CD14-positive monocyte (primary cell): ENCODE measurements at places on chromosomes 5 and 9. TPM values are rescaled to one million over a fixed set of nuclear protein-coding genes. Genes with fewer than 3 reads are reported as not detected.

NUTM2G gene
- not detected for polyA plus RNA-seq

SERF1A gene
- 1.6 TPM for polyA plus RNA-seq

ANKS6 gene
- polyA plus RNA-seq: 0.20 TPM

COL23A1 gene
- polyA plus RNA-seq: not detected

DNA sequence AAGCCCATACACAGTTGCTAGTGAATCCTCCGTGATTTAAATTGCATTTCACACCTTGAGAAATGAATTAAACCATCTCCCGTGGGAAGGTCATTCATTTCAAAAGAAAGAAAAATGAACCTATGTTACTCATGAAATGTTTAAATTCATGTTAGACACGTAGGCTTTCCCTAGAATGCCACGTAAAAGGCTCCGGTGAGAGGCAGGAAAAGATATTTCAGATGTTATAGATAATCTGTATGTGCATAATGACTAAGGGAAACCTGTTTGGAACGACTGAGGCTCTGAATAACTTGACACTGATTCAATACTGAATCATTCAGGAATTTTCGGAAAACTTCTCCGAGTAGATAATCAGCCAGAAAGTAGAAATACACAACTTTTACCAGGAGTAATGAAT, 134.3 kb upstream of the ICE1 start:
- DNase-seq: no peak

GRCh38 chr9:22446589-22446949, at the start of gene DMRTA1:
Gene DMRTA1 (plus strand): TSS chr9:22446824. CDS start chr9:22447066, 242 bp downstream.
- no peak for DNase-seq

DNA sequence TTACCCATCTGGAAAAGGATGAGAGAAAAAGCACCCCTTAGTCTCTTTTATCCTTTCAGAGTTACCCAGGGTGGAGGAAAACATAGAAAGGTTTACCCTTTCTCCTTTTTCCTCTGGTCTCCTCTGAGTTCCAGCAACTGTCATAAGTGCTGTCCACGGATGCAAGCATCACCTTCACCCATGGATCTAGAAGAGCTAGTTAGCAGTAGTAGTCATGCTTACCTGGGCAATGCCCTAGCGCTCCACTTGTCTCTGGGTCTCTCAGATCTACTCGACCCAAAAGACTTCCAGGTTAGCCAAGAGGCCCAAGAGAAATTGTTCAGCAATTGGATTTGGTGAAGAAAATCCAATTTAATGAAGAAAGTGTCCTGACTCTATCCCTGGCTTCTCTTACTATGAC, 656.2 kb upstream of the PTPRD start:
- DNase-seq: no peak

DNA sequence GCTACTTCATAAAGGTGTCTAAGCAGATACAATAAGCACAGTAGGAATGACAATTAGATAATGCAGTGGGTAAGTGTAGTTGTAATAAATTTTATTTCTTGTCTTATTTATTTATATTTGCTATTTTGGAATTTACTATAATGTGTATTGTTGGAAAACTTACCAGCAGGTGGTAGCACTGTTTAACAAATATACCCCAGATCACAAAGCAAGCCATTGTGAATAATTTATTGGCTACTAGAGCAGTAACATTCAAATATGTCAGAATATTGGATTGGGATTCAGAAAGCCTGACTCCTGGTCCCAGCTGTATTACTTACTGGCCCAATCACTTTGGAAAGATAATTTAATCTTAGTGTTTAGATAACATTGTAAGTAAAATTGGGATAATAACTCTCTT, 78.0 kb downstream of the ISOC1 start:
- DNase-seq: no peak

- no peak for DNase-seq
Measured at GRCh38 chr9:20564650-20565049, 57.6 kb downstream of the MLLT3 start.

DNA sequence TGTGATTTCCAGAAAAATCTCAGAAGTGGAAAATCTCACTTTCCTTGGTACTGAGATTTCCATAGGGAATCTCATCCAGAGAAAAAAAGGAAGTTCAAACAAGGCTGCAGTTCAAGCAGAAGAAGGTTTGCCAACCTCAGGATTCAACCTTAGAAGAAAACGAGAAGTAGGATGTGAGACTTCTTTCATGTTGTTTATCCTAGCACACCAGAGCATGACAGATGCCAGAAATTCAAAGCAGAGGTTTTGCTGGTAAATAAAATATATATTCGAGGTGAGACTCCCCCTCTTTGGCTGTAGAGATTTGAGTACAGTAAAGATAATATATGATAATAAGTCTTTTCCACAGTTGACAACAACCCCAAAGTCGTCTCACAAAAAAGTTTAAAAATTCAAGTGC, 116.9 kb upstream of the SMC2 start:
- DNase-seq: no peak

GRCh38 chr9:35763181-35763580, 9.1 kb upstream of the MSMP start:
- DNase-seq: no peak

GRCh38 chr9:37972351-37972848, 68.5 kb upstream of the SLC25A51 start:
- DNase-seq: no peak

DNA sequence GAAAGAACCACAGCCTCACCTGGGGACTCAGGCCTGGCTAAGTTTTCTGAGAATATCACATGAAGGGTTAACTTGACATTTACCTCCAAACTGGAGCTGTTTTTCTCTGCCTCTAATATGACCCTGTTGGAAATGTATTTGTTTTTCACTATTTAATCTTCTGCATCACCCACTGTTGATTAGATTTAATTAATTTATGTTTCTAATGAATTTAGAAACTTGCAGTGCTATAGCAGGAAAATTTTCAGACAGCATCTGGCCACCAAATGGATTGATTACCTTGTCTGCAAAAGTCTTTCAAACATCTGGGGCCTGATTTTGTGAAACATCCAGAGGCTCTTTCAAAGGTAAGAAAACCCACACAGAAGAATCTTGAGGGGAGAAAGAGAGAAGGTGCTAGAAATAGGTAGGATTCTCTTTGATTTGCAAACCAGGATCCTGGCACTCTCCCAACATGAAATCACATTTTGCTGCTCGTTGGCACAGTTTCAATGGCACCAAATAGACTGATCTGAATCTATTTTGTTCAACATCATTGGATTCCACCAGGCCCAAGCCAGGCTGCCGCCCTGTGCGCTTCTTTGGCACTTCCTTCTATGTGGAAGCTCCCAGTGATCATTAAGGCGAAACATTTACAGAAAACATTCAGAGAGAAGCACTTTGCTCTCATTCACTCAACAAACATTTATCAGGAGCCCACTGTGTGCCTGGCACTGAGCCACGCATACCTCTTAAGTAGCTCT, 157.3 kb downstream of the PPP2R2B start:
- no peak for DNase-seq

GRCh38 chr5:94281236-94281801, 337.1 kb downstream of the KIAA0825 start:
- no peak for DNase-seq

DNA sequence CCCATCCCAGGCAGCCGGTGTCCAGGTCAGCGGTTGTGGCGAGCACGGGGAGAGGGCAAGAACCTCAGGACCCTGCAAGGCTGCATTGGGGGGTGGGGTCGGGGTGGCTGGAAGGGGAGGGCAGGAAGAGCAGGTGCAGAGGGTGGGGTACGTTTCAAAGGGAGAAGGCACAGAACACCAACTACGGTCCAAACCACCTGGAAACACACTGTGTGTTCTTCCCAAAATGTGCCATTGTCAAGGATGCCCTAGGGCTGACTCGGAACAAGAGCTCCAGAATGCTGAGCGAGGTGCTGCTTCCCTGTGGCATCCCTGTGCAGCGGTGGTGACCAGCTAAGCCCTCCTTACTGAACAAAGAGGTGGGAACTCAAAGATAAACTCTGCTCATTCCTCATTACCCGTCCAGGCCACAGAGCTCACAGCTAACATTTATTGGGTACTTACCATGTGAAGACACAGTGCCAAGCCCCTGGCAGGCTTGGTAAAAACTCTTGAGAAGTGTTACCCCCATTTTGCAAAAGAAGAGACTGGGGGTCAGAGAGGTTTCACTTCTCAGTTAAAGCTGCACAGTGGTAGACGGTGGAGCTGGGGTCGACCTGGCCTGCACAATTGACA, 153.8 kb downstream of the COL23A1 start:
- no peak for DNase-seq

DNA sequence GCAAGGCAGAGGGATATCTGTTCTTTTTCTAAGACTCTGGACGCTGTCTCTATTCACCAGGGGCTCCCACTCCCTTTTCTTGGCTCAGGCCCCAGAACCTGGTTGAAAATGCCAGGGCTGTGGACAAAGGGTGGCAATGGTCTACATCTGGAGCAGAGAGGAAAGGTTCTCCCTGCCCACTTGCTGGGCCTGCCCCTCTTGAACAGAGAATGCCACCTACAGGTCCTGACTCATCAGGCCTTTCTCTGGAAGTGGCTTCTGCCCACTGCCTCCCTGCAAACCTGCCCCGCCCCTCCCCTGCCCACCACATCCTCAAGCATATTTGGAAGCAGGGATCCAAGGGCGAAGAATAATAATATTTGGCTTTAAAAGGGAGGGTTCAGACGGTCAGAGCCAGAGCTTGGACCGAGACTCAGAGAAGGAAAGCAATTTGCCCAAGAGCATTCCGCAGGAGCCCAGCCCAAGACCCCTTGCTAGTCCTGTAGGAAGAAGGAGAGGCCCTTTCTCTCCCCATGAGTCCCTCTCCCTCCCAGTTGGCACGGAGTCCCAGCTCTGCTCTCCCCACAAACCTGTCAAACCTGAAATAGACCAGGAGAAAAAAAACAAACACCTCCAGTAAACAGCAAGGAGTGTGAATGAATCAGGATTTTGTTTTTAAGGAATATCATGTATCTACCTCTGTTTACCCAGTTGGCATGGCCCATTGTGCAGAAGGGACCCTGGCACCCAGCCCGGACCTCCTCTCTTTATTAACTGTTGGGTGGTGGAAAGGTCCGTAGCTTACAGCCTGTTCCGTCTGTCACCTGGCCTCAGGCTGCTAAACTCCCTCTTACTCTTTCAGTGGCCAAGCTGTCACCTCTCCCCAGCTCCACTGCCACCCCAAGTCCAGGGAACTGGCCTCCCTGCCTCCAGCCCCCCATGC, 37.7 kb upstream of the STXBP1 start:
- peak; percentile 77 for DNase-seq

GRCh38 chr5:143594902-143595818, 191.7 kb upstream of the NR3C1 start:
- no peak for DNase-seq

DNA sequence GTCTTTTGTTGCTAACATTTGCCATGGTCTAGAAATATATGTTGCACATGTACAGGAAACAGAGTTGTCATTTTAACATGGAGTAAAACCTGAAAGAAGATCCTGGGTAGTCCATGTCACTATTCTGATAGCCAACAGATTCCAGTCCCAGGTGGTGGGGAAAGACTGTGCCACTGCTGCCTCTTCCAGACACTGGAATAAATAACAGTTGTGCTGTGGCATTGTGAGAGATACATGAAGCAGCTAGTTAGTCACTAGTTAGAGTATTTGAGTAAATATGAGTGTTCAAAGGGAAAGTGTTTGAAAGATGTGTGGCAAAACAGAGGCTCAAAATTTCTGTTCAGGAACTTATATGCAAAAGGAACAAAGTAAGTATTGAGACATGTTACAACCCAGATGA, 1408.3 kb downstream of the EFNA5 start:
- no peak for DNase-seq

GRCh38 chr5:55438998-55439397, 95.8 kb downstream of the PLPP1 start:
- DNase-seq: no peak

- DNase-seq: no peak
Measured at GRCh38 chr5:37776826-37777225, 63.0 kb downstream of the GDNF start.

DNA sequence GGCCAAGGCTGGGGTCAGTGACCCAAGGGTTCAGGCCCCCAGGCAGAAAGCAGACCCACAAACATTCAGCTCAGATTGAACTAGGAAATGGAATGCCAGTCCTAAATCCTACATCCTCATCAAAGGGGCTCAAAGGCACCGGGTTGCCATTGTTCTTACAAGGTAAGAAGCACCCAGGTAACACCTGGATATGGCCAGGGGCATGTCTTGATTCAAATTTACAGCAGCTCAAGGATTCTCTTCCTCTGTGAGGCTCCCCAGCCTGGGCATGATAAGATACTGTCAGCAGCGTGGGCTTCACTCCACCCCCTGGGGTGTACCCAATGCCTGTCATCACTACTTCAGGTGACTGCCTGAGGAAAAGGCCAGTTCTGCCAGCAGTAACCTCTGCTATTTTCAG, 92.1 kb upstream of the FSTL4 start:
- no peak for DNase-seq

DNA sequence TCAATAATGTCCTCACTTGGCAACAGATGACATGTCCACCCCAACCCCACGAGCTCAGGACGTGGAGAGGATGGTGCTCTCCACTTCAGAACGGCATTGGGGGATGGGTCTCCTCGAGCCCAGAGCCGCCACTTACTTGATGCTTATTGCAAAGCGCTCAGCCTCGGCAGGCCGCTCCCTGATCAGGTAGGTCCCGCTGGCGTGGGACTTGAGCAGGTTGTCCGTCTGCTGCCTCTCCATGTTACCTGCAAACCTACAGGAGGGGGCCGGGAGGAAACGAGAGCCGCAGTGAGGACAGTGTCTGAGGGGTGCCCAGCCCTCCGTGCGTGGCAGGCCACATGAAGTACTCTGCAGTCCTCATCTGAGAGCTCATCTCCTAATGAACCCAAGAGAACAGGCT, 36.6 kb upstream of the SARDH start:
- no peak for DNase-seq

- DNase-seq: no peak
Measured at GRCh38 chr5:72647806-72648205, 140.6 kb upstream of the ZNF366 start.

DNA sequence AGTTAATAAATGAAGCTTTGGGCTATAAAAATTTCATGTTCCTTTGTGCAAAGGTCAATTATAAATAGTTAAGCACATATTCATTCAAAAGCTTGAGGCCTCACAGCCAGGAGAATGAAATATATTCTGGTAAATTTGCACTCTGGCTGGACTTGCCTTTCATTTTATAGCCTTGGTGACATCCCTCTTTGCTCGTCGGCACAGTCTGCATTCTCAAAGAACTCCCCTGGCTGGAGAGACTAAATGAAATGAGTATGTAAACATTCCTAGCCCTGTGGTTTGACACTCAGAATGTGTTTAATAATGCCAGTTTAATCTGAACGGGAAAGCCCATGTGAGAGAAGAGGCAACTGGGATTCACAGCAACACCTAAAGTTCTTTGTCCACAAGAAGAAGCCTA, 285.6 kb downstream of the BRINP1 start:
- no peak for DNase-seq

DNA sequence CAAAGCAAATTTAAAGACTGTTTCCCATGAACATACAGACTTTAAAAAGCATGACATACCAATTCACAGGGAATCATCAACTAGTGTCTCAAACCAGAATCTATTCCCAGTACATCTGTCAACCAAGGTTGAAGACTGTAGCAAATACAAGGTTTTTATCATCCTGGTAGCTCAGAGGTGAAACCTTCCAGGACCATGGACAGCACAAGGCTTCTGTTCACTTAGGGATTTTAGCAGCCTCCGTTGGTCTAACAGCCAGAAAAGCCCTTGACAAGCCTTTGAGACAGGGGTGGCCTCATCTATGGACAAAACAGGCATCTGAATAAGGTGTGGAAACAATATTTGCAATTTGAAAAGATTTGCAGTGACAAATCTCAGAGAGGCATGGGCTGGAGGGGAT, 119.0 kb downstream of the TRIM32 start:
- DNase-seq: no peak
